ENCODE measurements at places on chromosomes 3 and 15.
A peak's percentile ranks its signal among the peaks of the same experiment; 100 is the strongest.

DNA sequence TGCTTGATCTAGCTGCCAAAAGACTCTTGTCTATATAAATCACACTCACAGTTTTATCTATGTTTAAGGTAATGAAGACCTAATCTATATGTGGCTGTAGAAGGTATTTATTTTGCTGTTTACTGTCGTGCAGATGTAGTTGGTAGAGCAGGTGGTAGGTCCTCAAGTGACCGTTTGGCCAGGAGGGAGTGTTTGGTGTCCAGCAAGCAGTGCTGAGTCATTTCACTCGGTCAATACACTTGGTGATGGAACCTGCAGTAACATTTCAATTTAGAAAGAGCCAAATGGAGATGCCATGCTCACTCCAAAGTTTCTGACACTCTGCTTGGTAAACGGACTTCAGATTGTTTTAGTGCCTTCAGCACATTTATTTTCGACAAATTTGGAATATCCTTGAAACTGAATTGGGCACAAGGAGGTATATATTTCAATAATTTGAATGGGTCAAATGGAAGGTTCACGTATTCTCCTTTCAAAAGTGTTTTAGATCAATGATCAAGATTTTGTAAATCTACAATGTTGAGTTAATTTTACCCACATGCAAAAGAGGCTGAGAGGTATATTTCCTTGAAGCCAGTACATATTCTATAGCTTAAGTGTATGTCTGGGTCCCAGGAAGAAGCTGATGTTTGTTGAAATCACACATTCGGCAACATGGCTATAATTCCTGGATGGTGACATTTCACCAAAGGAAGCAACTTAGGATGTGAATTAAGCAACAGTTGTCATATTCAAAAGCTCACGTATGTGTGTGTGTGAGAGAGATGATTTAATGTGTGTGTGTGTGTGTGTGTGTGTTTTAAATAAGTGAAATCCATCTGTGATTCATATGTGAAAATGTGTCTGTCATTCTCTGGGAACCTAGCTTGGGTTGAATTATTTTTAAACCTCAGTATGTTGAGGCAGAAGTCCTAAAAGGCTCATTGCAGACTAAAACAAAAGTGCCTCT, 7.7 kb upstream of the CX3CR1 start:
- no peak for DNase-seq
- H3K4me3 ChIP-seq: no peak overlapping the region
- H3K4me1 ChIP-seq: no peaks in the 10 kb centered on the region
- no peak overlapping the region for H3K27ac ChIP-seq

DNA sequence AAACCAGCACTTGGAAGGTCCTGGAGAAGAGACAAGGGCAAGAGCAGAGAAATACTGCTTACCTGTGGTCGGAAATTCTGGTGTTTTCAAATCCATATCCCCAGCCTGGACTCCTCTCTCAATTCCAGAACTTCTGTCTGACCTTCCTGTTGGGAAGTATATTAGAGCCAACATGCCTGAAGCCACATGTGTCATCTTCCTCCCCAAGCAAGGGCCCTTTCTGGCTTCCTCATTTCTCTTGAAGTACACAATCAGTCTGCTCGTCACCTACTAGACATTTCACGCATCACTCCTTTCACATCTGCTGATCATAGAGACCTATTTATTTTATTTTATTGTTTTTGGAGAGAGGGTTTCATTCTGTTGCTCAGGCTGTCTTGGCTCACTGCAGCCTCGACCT, 8.4 kb downstream of the PARP14 start:
- no peaks in the 10 kb centered on the region for H3K27me3 ChIP-seq
- peaks cover 25% of the 10 kb centered on the region for H3K36me3 ChIP-seq
- no peak overlapping the region for H3K27ac ChIP-seq
- H3K4me3 ChIP-seq: no peak overlapping the region
- DNase-seq: no peak
- H3K4me1 ChIP-seq: no peaks in the 10 kb centered on the region

- H3K4me3 ChIP-seq: no peak overlapping the region
- DNase-seq: no peak
- H3K4me1 ChIP-seq: no peaks in the 10 kb centered on the region
- H3K27me3 ChIP-seq: no peaks in the 10 kb centered on the region
Measured at GRCh38 chr3:187085021-187085666, 54.2 kb downstream of the RPL39L start.

DNA sequence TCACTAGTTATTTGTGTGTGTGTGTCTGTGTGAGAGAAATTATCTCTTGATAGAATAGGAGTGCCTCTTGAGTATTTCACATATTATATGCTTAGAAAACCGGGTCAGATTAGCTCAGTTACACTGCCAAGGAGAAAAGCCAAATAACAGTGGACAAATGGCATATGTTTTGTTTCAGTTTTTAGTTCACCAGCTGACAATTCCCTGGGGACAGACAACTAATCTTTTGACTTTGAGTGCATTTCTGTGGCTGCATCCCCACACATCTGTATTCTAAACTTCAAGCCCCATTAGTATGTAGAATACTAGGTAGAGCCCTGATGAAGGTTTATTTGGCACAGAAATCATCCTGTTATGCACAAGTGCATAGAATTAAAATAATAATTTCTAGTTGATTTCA, 227.7 kb upstream of the CNTN3 start:
- H3K4me1 ChIP-seq: no peaks in the 10 kb centered on the region
- no peak overlapping the region for H3K4me3 ChIP-seq
- no peaks in the 10 kb centered on the region for H3K27me3 ChIP-seq
- no peak overlapping the region for H3K27ac ChIP-seq

- peaks cover 24% of the 10 kb centered on the region for H3K4me1 ChIP-seq
- no peak for DNase-seq
- peak overlapping the region; percentile 60 for H3K4me3 ChIP-seq
- no peaks in the 10 kb centered on the region for H3K27me3 ChIP-seq
Measured at GRCh38 chr3:177357352-177358090, 160.2 kb upstream of the TBL1XR1 start.

DNA sequence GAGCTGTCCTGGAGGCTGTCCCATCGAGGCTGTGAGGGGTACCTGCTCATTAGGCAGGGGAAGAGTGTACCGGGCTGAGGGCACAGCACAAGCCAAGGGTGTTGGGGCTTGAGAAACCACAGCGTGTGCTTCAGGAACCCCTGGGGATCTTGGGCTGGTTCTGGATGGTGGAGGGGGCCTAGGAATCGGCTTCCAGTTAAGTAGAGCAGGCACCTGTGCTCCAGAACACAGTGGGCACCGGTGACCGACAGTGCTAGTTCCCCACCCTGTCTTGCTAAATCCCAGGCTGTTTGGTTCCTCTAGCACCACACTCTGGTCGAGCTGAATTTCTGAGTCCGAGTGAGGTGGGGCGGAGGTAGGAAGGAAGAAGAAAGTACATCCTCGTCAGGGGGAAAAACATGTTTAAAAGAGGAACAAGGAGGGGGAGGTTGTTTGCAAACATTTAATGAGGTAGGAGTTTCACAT, 29.1 kb downstream of the SLC6A6 start:
- peak overlapping the region; percentile 93 for H3K27ac ChIP-seq
- H3K36me3 ChIP-seq: no peaks in the 10 kb centered on the region
- DNase-seq: no peak
- no peaks in the 10 kb centered on the region for H3K27me3 ChIP-seq
- peaks cover 88% of the 10 kb centered on the region for H3K4me1 ChIP-seq

DNA sequence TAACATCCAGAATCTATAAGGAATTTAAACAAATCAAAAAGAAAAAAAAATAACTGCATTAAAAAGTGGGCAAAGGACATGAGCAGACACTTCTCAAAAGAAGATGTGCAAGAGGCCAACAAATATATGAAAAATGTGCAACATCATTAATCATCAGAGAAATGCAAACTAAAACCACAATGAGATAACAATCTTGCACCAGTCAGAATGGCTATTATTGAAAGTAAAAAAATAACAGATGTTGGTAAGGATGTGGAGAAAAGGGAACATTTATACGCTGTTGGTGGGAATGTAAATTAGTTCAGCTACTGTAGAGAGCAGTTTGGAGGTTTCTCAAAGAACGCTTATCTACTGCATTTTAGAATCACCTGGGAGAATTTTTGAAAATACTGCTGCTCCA, 186.1 kb downstream of the OTOL1 start:
- H3K27me3 ChIP-seq: no peaks in the 10 kb centered on the region
- no peaks in the 10 kb centered on the region for H3K4me1 ChIP-seq
- no peak for DNase-seq
- H3K36me3 ChIP-seq: no peaks in the 10 kb centered on the region
- H3K27ac ChIP-seq: no peak overlapping the region
- H3K4me3 ChIP-seq: no peak overlapping the region

- no peak for DNase-seq
- no peak overlapping the region for H3K4me3 ChIP-seq
- H3K36me3 ChIP-seq: no peaks in the 10 kb centered on the region
- no peak overlapping the region for H3K27ac ChIP-seq
Measured at GRCh38 chr3:174821477-174821876, 37.7 kb upstream of the NAALADL2 start.

- H3K27me3 ChIP-seq: no peaks in the 10 kb centered on the region
- DNase-seq: no peak
- no peak overlapping the region for H3K27ac ChIP-seq
- no peak overlapping the region for H3K4me3 ChIP-seq
- peaks cover 23% of the 10 kb centered on the region for H3K36me3 ChIP-seq
- peaks cover 23% of the 10 kb centered on the region for H3K4me1 ChIP-seq
Measured at GRCh38 chr3:152400887-152401286, 132.2 kb downstream of the MBNL1 start.

DNA sequence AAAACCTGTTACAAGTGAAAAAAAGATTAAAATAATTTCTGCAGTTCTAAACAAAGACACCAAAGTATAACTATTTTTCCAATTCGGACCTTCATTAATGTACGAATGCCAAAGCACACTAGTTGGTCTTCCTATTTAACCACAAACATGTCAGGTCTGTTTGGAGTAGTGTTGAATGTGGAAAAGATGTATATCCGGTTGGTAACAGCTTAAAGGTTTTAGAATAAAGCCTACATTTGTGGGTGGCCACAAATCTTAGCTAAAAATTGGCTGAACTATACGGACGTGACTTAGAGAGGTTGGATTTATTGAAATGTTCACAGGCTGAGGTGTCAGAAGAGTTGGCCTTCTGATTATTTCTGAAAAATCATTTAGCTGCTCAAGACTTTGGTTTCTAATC, 78.4 kb downstream of the FSIP1 start:
- no peak overlapping the region for H3K4me3 ChIP-seq
- DNase-seq: no peak
- H3K36me3 ChIP-seq: no peaks in the 10 kb centered on the region

DNA sequence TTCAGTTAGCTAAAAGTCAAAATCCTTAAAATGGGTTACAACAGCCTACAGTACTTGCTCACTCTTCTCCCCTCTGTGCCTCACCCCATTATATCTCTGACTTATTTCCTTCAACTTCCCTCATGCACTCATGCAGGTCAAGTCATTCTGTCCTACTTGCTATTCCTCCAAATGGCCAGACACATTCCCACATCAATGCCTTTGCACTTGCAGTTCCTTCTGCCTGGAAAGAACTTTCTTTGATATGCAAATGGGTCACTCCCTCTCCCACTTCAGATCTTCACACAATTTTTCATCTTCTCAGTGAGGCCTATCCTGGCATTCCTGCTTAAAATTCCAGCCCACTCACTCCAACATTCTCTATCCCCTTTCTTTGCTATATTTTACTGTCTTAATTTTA, 547.2 kb upstream of the TGFBR2 start:
- H3K27me3 ChIP-seq: no peaks in the 10 kb centered on the region
- H3K27ac ChIP-seq: no peak overlapping the region
- no peaks in the 10 kb centered on the region for H3K4me1 ChIP-seq
- no peaks in the 10 kb centered on the region for H3K36me3 ChIP-seq

DNA sequence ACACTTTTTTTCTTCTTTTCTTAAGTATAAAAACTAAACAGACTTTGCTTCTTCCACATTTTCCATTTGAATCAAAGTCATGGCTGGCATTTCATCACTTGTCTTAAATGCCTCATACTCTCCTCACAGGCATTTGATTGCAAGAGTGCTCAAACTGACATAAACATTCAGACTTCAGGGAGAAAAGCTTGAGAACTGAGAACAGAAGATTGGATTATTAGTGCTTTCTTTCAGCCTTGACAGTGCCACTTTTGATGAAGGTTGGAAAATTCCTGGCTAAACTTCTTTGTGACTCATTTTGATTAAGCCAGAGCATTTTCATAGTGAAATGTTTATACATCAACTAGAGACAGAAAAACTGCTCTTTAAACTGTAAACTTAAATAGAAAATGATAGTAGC, 544.4 kb downstream of the DIPK2A start:
- no peaks in the 10 kb centered on the region for H3K4me1 ChIP-seq
- no peak overlapping the region for H3K27ac ChIP-seq
- H3K36me3 ChIP-seq: no peaks in the 10 kb centered on the region
- H3K27me3 ChIP-seq: no peaks in the 10 kb centered on the region
- H3K4me3 ChIP-seq: no peak overlapping the region

- H3K4me3 ChIP-seq: no peak overlapping the region
- no peak overlapping the region for H3K27ac ChIP-seq
- no peaks in the 10 kb centered on the region for H3K27me3 ChIP-seq
- H3K4me1 ChIP-seq: no peaks in the 10 kb centered on the region
Measured at GRCh38 chr15:37001417-37001816, 98.9 kb downstream of the MEIS2 start.

GRCh38 chr15:101813803-101814534, 2.0 kb downstream of the OR4F15 start:
- no peak overlapping the region for H3K27ac ChIP-seq
- no peaks in the 10 kb centered on the region for H3K4me1 ChIP-seq
- H3K4me3 ChIP-seq: no peak overlapping the region
- H3K27me3 ChIP-seq: peaks cover 2% of the 10 kb centered on the region
- DNase-seq: no peak

DNA sequence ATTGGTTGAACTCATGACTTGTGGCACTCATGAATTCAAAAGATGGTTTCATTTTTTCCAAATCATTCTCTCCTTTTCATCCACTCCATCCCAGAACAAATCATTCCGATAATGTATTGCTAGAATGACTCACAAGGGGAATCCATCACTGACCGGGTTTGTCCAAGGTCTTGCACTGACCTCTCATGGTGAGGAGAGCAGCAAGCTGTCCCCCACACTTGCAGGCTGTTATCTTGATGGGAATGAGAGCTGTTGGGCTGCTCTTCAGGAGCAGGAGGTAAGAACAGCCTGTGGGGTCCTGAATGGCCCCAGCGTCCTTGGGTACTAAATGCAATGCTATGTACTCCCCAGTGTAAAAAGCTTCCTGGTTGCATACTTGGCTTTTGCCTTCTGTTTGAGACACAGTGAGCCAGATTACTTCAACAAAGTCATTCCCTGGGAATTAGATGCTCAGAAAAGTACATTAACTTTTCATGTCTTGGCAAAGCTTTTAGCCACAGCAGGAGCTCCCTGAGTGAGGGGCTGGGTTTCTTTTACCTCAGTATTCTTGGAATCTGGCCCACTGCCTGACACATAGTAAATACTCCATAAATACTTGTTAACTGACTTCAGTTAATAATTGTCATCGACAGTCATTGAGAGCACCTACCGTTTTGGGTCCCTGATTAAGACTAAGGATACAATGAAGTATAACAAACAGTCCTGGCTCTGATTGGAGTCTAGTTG, 24.1 kb downstream of the CCNL1 start:
- no peak overlapping the region for H3K27ac ChIP-seq
- no peaks in the 10 kb centered on the region for H3K27me3 ChIP-seq
- DNase-seq: no peak
- H3K4me3 ChIP-seq: no peak overlapping the region

GRCh38 chr3:110871869-110872268, 199.7 kb upstream of the NECTIN3 start:
- H3K27ac ChIP-seq: no peak overlapping the region
- no peak overlapping the region for H3K4me3 ChIP-seq
- no peak for DNase-seq
- H3K4me1 ChIP-seq: no peaks in the 10 kb centered on the region
- no peaks in the 10 kb centered on the region for H3K27me3 ChIP-seq

GRCh38 chr15:30922480-30923311, 19.0 kb downstream of the FAN1 start:
- no peak overlapping the region for H3K27ac ChIP-seq
- H3K36me3 ChIP-seq: peaks cover 76% of the 10 kb centered on the region
- no peak for DNase-seq
- H3K4me1 ChIP-seq: no peaks in the 10 kb centered on the region
- no peaks in the 10 kb centered on the region for H3K27me3 ChIP-seq

Measured in effector memory CD4-positive, alpha-beta T cell (primary cell).